ENCODE measurements at places on chromosomes 12 and 14.

- DNase-seq, result no peak
Measured at GRCh38 chr12:83664650-83665049, 977.9 kb downstream of the TMTC2 start.

DNA sequence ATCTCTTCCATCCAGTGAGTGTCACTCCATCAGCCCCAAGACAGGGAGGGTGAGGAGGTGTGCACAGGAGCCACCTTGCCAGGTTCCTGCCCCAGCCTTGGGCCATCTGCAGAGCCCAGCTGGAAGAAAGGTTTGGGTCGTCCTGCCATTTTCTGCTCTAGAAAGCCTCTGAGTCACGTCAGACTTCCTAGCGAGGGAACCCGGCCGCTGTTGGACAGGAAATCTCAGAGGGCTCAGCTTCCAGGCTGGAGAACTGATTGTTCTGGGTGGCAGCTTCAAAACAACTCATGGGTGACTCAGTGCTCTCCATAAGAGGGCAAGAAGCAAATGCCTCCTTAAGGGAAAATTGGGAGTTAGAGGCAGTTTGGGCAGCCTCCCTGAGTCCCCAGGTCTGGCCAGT, 16.6 kb downstream of the HIP1R start:
- DNase-seq, result peak; percentile 52

DNA sequence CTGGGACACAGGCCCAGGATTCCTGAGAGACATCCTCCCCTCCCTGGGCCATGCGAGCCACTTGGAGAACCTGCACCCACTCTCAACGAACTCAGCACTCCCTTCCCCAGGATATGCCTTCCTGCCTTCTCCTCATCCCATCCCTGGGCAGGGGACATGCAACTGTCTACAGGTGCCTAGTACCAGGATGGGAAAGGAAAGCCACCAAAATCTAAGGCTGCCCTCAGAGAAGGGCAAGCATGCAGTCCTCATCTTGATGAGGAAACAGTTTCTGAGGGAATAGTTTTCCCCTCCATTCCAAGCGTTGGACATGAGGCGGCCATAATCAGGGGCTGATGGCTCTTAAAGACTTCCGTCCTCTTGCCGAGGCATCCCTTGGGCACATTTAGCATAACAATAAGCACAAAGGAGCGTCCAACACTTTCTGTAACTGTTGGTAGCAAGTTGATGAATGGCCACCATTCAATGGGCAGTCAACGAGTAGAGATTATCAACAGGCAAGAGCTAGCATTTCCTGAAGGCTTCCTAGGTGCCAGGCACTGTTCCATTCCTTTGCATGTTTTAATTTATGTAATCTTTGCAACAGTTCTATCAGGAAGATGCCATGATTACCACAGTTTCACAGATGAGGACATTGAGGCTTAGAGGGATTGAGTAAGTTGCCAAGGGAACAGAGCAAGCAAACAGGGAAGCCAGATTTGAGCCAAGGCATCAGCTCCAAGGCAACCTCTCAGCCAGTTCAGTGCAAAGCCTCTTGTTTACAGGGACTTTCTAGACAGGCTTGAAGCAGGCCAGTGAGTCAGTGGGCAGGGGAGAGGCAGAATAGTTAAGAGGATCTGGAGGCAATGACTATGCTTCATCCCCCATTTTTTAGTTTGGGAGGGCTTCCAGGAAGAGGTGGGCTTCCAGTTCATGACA, 105.1 kb downstream of the SINHCAF start:
- peak; percentile 41 for DNase-seq

GRCh38 chr12:106632797-106633450, 50.1 kb downstream of the RFX4 start:
- no peak for DNase-seq

GRCh38 chr12:63410197-63410596, 258.1 kb downstream of the DPY19L2 start:
- no peak for DNase-seq

DNA sequence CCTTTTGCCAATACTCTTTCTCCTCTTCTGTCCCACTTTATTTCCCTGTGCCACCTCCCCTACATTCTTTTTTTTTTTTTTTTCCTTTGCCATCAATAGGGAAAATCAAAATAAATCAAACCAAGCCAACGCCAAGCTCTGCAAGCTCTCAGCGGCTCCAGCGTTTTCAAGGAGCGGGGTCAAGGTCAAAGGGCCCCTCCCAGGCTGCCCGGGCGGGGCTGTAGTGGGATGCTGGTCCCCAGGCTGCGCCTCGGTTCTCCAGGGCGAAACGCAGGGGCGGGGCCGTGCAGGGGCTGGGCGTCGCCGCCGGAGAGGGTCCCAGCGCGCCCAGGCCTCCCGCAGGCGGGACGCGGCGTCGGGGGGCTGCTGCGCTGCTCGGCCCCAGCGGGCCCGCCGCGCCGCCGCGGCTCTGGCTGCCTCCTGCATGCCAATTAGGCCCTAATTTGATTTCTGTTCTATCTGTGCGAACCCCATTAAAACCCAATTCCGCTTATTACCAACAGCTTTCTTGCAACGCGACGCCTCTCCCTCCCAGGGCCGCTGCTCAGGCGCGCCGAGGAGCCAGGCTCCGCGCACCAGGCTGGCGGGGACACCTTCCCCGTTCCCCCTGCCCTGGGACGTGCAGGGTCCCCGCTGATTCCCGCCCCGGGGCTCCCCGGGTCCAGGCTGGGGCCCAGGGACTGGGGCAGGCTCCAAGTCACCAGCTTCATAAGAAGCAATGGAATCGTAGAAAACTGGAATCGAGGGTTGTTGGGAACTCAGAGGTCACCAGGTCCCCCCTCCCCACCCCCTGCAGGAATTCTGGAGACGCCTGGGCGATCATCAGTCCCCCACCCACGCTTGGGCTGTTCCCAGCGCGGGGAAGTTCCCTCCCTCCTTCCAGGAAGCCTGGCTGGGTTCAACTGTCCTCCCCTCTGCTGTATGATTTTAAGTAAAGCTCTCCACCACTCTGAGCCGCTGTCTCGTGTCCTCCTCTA, 50.7 kb upstream of the MAP1LC3B2 start:
- DNase-seq, result peak; percentile 28

DNA sequence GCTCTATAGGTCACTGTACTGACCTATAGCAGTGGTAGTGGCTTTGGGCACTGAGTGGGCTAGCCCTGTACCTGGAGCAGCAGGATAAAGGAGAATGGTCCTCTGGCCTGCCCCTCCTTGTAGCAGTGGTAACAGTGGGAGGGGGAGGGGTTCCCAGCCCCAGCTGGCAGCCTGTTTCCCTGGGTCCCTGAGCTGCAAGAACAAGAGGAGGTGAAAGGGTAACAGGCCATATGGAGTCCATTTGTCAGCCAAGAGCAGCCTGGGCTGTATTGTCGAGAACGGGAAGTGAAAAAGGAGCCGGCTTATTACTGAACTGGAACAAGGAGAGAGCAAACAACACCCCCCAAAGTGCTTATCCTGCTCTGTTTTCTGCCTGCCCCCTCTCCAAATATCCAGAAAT, 73.8 kb upstream of the SRSF5 start:
- no peak for DNase-seq

DNA sequence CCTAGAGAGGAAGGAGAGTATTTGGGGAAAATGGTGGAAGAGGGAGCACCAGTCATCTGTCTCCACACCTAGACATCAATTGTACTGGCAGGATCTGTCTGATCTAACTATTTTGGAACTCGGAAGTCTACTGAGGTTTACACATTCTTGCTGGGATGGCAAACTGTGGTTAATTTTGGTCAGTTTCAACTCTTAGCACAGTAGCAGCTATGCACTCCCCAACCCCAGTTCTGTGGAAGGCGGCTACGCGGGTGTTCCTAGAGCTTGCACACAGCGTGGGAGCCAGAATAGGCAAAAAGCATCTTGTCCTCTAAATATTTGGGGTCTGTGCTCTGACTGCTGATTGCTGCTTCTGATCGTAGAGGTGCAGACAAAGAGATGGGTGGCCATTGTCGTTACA, 33.8 kb downstream of the TECPR2 start:
- no peak for DNase-seq

Data from head of caudate nucleus (tissue), 42 donors.